Heart right ventricle (tissue), 16 donors: ENCODE measurements at places on chromosomes 2 and 18.

DNA sequence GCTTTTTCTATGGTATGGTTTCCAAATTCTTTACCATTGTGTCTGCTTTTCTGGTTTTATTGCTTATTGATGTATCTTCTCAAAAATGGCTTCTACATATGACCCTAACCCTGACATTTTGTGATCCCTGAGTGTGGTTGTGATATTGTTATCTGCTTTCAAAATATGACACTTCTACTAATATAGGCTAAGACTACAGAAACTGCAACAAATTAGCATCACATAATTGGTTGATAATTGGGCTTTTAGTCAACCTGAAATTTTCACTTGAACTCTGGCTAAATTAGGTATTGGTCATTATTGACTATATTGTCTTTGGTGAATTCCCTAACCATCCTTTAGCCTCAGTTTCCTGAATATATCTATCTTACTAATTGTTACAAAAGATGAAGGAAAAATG, 246.1 kb downstream of the PIK3C3 start:
- no peak for DNase-seq

GRCh38 chr2:241136191-241136590, 13.1 kb downstream of the PASK start:
- no peak for DNase-seq

- DNase-seq, result no peak
Measured at GRCh38 chr2:47304654-47305053, 98.3 kb upstream of the MSH2 start.

GRCh38 chr2:134205087-134205486, 48.8 kb upstream of the MGAT5 start:
- no peak for DNase-seq

DNA sequence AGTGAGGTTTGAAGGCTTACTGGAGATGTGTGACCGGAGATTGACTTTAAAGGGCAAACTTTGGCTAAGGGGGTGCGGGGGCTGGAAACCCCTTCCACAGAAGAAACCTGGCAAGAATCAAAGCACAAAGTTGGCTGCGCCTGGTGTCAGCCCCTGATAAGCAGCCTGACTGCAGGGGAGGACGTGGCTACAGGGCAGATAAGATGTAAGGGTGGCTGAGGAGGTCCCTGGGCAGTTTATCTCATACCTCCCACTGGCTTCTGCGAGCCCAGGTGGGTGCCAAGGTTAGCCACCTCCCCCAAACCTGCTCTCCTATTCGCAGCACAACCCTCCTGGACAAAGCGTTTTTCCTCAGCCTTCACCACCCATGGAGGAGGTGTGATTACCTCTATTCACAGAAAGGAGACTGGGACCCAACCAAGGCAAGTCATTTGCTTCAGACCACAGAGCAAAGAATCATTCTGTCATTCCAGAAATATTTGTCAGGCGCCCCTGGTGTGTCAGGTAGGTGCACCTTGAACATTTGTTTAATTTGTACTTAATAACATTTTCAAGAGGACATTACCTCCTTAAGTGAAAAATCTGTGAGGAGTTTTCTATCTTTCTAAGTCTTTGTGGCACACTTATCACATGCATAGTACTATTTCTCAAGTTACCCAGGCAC, 73.1 kb upstream of the IL1R1 start:
- no peak for DNase-seq

DNA sequence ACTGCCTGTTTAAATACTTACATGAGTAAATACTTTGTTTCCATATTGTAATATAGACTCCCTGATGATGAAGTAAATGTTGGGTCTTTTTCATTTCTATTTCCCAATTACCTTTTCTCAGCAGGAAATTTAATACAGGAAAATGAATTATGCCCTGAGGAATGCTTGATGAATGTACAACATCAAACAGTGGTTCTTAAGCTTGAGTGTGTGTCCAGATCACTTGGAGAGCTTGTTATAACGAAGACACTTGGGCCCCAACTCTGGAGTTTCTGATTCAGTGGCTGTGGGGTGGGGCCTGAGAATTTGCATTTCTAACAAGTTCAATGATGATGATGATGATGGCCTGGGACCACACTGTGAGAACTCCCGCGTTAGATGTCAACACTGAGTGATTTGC, 7.1 kb upstream of the ME2 start:
- DNase-seq, result no peak

- no peak for DNase-seq
Measured at GRCh38 chr18:37631422-37631821, 65.8 kb upstream of the CELF4 start.

DNA sequence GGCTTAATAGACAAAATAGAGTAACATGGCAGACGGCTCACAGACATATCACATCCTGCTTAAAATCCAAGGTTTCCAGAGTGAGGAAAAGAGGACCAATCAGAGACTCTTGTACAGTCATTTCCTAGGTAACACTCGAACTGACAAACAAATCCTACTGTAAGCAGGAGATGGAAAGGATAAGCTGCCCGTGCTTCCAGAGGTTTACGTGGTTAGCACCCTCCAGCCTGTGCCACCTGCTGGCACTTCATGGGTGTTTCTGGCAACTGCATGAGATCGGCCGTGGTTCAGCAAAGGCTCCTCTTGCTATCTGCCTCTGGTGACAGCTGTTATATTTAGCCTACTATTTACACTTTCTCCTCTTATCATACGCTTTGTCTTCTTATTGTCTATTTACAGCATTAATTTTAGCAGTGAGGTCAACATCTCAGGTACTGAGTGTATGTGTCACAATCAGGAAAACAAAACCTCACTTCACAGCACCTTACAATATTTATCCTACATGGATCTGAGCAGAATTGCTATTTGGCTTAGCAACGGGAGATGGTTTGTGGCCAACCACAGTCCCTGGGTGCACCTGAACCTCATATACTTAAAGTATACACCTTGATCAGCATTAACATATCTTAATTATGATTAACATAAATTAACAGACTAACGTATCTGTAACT, 226.9 kb downstream of the TMEM163 start:
- DNase-seq, result peak; percentile 21

GRCh38 chr18:10687161-10687925, 161.5 kb downstream of the NAPG start:
- no peak for DNase-seq
